Aorta (tissue), 5 donors: ENCODE measurements at places on chromosomes 6 and 20. TPM values are rescaled to one million over a fixed set of nuclear protein-coding genes. Genes with fewer than 3 reads are reported as not detected.

Gene SLC32A1
- total RNA-seq = not detected

DNA sequence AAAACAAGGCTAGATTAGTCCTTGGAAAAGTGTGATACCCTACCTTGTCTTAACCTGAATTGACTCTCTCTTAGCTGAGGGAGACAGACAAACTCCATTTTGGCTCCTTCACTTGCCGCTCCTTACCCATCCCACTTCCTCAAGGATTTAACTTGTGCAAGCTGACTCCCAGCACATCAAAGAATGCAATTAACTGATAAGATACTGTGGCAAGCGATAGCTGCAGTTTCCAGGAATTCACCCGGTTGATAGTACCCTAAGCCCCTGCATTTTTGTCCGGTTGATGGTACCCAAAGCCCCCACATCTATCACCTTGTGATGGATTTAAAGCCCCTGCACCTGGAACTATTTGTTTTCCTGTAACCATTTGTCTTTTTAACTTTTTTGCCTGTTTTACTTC is 1.9 kb upstream of the SERINC3 start:
- no peaks in the 10 kb centered on the region for H3K36me3 ChIP-seq
- H3K4me3 ChIP-seq = no peak overlapping the region
- no peak for DNase-seq
- no peaks in the 10 kb centered on the region for H3K27me3 ChIP-seq

Gene TMEM239
- not detected for total RNA-seq

GRCh38 chr6:99802396-99803031 is 191.5 kb downstream of the MCHR2 start:
- no peak overlapping the region for H3K4me3 ChIP-seq
- H3K36me3 ChIP-seq = no peaks in the 10 kb centered on the region
- H3K4me1 ChIP-seq = no peaks in the 10 kb centered on the region
- H3K27ac ChIP-seq = no peak overlapping the region

DNA sequence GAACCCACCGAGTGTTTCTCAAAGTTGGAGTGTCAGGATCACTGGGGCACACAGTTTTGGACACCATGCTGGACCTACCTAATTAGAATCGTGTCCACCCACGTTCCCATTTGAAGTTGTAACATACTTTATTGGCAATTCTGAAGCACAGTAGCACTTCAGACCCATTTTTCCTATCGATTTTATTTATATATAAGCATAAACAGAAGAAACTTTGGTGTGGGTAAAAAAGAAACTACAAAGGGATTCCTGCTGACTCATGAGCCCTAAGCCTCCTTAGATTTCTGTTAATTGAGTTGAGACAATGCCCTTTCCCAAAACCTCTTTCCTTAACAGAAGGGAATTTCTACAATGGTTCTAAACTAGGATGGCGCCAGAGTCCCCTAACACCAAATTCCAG is 398.0 kb downstream of the CDKAL1 start:
- H3K4me1 ChIP-seq = peaks cover 7% of the 10 kb centered on the region
- H3K36me3 ChIP-seq = no peaks in the 10 kb centered on the region
- no peak overlapping the region for H3K4me3 ChIP-seq
- no peak overlapping the region for H3K27ac ChIP-seq
- no peak for DNase-seq

DNA sequence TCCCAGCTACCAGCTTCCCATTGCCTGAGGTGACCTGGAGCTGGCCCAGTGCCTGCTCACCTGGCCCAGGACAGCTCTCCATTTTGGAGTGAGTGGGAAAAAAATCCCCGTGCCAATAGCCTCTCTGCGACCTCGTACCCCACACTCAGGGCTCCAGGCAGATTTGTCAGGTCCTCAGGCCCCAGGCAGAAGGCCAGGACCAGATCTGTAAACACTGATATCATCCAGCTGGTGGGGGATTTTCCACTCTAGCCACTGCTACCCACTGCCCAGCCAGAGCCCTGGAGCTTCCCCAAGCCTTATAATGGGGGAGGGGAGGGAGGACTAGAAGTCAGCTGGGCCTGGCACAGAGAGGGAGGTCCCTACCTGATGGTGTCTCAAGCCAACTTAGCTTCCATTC is 1.3 kb upstream of the PGC start:
- no peaks in the 10 kb centered on the region for H3K36me3 ChIP-seq
- no peaks in the 10 kb centered on the region for H3K27me3 ChIP-seq
- no peak overlapping the region for H3K4me3 ChIP-seq
- no peaks in the 10 kb centered on the region for H3K4me1 ChIP-seq
- H3K27ac ChIP-seq = no peak overlapping the region

GRCh38 chr20:43977252-43977651 is 62.6 kb downstream of the TOX2 start:
- H3K36me3 ChIP-seq = no peaks in the 10 kb centered on the region
- H3K4me3 ChIP-seq = no peak overlapping the region
- H3K4me1 ChIP-seq = no peaks in the 10 kb centered on the region
- no peak for DNase-seq

GRCh38 chr6:121330516-121330915 is 3.8 kb downstream of the TBC1D32 start:
- no peaks in the 10 kb centered on the region for H3K27me3 ChIP-seq
- no peak overlapping the region for H3K27ac ChIP-seq
- no peak for DNase-seq
- H3K4me1 ChIP-seq = no peaks in the 10 kb centered on the region
- no peak overlapping the region for H3K4me3 ChIP-seq

- no peaks in the 10 kb centered on the region for H3K36me3 ChIP-seq
- no peaks in the 10 kb centered on the region for H3K27me3 ChIP-seq
- no peak overlapping the region for H3K4me3 ChIP-seq
- DNase-seq = peak; percentile 83
- peak overlapping the region; percentile 27 for H3K27ac ChIP-seq
- no peaks in the 10 kb centered on the region for H3K4me1 ChIP-seq
These were observed 178.2 kb downstream of the FOXC1 start for GRCh38 chr6:1787894-1788293.
